ENCODE measurements at places on chromosomes 6 and 20. TPM values are rescaled to one million over a fixed set of nuclear protein-coding genes. Genes with fewer than 3 reads are reported as not detected.
A peak's percentile ranks its signal among the peaks of the same experiment; 100 is the strongest.

The NINL gene
- 3.2 TPM for total RNA-seq

- no peak for DNase-seq
Measured at GRCh38 chr6:68134796-68135195, 500.3 kb upstream of the ADGRB3 start.

- DNase-seq = no peak
Measured at GRCh38 chr6:140462076-140462452, 1087.6 kb upstream of the CITED2 start.

DNA sequence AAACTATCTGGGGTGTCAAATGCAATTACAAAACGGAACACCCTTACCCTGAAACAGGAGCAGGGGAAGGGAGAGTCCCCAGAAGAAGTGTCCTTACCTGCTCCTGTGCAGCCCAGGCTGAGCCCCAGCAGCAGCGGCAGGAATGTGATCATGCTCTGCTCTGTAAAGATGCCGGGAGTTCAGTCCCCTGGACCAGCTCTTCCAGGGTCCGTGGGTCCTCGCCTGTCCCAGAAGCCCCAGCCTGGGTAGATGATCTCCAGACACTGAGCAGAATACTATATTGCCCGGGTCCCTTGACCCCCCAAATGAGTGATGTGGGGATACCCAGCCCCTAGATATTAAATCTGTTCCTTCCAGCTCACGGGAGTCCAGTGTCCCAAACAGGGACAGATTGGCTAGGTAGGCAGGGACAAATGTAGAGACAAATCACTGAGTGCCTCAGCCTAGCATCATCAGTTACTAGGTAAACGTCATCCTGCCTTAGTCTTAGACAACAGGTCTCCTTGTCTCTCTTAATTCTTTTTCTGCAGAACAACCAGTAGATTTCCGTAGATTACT, at the start of gene HLA-DMB:
HLA-DMB (minus strand) TSS at position 373 of the 558 bp plus-strand sequence; CDS start at position 152, 221 bp downstream.
- DNase-seq = peak; percentile 65

DNA sequence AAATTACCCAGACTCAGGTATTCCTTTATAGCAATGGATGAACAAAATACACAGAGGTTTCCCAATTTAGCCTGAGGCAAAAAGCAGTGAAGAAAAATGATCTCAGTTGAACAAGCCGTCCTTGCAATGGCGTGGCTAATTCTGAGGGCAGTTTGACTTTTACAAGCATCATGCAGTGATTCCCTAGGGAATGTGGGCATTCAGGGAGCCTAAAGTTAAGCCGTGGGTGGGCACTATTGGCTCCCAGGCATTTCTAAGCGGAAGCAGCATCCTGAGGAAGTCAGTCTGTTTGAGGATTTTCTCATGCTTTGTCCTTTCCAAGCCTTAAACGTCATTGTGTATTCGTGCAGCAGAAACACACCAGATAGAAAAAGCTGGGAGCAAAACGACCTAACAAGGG, 133.9 kb downstream of the MYLK4 start:
- DNase-seq = no peak

DNA sequence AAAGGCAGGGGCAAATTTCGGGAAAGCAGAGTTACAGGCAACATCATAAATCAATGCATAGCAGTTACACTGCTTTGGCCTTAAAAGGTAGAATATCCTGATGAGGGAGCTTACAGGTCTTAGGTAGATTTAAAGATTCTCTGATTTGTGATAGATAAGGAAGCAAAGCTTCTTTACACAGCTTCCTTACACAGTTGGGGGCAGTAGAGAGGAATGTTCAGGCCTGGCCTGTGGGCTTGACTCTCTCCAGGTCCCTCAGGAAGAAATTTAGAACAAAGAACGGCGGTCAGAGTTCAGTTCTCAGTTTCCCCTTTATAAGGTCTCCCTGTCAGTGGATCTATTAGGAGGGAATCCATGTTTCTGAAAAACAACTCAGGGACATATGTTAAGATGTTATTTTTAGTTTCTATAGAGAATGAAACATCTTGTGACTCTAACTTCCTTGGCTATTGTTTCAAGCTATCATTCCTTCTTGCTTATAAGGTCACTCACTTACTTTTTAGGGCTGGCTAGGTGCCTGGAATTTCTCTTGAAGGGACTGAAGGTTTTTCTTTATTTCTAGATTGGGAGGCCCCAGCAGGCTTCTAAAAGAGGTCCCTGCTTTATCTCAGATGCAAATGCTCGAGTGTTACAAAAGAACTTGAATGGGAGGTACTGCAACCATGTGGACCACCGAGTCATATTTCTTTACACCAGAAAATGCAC, 11.8 kb downstream of the HLA-B start:
- no peak for DNase-seq

GRCh38 chr6:146915671-146916127, 288.5 kb upstream of the STXBP5 start:
- DNase-seq = peak; percentile 36

- DNase-seq = no peak
Measured at GRCh38 chr20:20369250-20370093, 1.6 kb downstream of the INSM1 start.

DNA sequence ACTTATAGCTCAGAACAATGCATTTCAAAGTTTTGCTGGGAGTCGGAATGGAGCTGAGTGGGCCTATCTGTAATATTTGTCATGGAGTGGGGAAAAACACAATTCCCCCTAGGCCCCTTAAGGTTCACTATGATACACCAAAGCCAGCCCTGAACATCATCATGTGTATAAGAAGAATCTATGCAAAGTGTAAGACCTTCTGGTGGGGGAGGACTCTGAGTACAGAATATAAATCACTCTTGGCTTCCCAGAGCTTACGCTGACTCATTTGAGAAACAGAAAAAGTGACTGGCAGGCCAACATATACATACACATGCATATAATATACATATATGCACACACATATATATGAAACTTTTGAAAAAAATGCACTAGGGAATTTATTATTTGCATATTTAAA, 54.1 kb upstream of the UBR2 start:
- no peak for DNase-seq
